Trophoblast cell (in vitro differentiated cells and primary cell): ENCODE measurements at places on chromosomes 6 and 20.

- DNase-seq, result no peak
Measured at GRCh38 chr20:61387204-61387953, 135.3 kb downstream of the CDH4 start.

DNA sequence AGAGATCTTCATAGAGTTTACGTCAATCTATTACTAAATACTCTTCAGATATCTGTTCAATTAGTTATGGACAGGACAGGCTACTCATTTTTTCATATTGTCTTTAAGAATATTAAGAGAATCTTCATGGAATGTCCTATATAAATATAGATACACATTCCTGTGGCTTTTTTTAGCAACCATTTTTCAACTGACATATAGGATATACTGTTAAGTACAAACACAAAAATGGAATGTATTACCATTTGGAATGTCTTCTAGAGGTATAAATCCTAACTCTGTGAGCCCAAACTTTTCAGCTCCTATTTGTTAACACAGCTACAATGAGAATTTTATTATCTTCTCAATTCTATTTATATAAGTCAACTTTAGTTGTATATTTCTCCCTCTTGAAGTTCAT is 239.6 kb upstream of the DEFB112 start:
- DNase-seq, result no peak

DNA sequence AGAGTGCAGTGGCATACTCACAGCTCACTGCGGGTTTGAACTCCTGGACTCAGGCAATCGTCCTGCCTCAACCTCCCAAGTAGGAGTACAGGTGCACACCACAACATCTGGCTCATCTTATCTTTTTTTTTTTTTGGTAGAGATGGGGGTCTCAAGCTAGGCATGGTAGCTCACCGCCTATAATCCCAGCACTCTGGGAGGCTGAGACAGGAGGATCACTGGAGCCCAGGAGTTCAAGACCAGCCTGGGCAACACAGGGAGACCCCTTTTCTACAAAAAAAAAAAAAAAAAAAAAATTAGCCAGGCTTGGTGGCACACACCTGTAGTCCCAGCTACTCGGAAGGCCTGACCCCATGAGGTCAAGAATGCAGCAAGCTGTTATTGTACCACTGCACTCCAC is 31.5 kb downstream of the ILRUN start:
- DNase-seq, result peak; percentile 5

- DNase-seq, result peak; percentile 99
Measured at GRCh38 chr6:124881898-124882578, 80.2 kb upstream of the RNF217 start.
